Glomerular endothelial cell (primary cell): ENCODE measurements at places on chromosomes 16 and 17. TPM values are rescaled to one million over a fixed set of nuclear protein-coding genes. Genes with fewer than 3 reads are reported as not detected.

DNA sequence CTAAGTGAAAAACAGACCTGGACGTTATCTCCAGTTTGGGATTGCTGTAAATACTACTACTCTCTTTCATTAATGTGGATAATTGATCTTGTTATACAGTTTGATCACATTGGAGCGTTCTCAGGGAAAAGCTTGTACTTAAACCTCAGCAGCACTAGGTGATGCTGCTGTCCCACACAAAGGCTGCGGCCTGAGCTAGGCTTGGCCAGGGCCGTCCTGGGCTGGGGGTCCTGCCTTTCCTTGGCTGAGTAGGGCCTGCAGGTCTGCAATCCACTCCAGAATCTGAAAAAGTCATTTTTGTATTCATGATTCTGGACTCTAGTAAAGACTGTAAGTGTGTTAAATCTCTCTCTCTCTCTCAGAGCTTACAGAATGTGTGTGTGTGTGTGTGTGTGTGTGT is 23.7 kb upstream of the PMFBP1 start:
- no peak for DNase-seq

- DNase-seq = no peak
Measured at GRCh38 chr17:66461343-66461995, 159.1 kb downstream of the PRKCA start.

DNA sequence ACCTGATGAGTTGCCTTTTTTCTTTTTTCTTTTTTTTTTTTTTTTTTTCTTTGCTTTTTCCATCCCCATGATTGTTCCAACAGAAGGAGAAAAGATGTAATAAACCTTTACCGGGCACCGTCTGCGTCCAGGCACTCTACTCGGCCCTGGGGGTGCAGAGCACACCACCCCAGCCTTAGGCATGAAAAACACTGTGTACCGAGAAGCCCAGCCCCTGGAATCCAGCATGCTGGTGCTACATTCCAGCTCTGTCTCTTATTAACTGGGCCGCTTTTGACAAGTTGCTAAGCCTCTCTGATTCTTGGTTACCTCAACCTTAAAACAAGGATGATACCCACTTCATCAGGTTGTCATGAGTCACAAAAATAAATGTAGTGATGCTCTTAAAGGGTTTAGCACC is 64.1 kb upstream of the HSBP1 start:
- no peak for DNase-seq

- DNase-seq = no peak
Measured at GRCh38 chr17:66306446-66306845, 4.0 kb downstream of the PRKCA start.

GPR139 gene
- total RNA-seq = not detected in 2 replicates
